ENCODE measurements at places on chromosomes 16 and 17.

- DNase-seq: no peak
Observed at GRCh38 chr17:80667462-80668277, 123.0 kb downstream of the RPTOR start.

- DNase-seq: no peak
Observed at GRCh38 chr16:50553182-50553710, 5.0 kb downstream of the NKD1 start.

DNA sequence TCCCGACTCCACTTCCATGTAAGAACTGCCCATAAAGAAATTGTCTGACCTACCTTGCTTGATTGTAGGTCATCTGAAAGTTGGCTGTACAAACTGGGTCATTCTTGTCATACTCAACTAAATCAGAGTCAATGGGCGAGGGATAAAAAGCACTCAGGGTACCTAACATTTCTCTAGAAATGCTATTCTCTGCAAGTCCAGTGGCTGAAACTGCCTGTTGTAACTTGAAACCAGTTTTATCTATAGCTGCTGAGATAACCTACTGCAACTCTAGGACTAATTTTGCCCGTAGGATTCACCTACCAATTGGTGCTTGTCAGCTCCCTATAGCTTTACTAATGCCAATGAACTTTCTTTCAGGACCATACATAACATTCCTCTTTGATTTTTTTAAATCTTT lies 100.1 kb upstream of the GRIN2A start:
- DNase-seq: no peak

DNA sequence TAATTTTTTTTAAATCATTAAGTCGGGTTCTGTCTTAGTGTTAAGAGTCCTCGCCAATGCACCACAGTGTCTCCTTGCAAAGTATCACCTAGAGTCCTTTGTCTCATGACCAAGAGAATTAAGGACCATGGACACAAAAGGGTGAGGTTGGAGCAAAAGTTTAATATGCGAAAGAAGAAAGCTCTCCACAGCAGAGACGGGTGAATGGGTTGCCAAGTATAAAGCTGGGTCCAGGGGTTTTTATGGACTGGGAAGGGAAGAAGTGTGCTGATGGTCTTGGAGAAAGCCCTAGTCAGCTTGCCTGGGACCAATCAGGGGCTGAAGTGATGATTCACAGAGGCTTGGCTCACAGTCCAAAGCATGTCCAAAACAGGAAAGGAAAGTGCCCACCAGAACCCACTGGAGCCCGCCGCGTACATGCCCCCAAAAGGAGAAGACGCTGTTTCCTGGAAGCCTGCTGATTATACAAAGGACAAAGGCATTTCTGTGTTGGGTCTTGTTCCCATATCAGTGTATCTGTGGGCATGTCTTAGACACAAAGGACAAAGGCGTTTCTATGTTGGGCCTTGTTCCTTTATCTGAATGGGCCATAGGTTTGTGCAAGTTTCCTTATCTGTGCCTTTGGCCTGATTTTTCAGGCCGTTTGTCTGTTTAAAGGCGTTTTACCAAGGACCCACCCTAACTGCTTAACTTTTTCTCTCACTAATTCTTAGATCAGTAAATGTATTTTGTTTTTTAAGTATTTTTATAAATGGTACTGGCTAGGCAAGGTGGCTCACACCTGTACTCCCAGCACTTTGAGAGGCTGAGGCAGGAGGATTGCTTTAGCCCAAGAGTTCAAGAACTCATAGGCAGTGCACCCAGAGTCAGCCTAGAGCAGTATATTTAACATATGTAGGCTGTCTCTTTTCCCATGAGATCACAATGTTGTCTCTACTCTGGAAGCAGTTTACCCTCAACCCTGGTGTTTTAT lies 28.7 kb upstream of the ATF7IP2 start:
- DNase-seq: no peak

- DNase-seq: no peak
Observed at GRCh38 chr17:80362428-80363119, 52.4 kb upstream of the ENDOV start.
